OCI-LY7 (cell line): ENCODE measurements at places on chromosomes 6 and 20.

DNA sequence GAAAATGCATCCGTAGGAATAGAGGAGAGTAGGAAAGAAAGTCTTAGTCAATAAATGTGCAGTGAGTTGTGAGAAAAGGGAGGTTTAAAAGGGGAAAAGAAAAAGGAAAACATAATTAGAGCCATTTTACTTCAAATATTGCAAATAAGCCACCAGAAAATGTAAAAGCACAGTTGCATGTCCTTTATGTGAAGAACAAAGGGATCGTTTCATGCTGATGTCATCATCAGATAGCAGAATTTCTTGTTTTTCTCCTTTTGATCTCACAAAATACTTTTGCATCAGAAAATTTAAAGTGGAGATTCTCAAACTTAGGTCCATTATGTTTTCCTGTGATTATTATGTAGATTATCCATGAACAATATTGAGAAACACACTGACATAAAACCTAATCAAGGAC, 166.7 kb downstream of the HAO1 start:
- no peak for DNase-seq

DNA sequence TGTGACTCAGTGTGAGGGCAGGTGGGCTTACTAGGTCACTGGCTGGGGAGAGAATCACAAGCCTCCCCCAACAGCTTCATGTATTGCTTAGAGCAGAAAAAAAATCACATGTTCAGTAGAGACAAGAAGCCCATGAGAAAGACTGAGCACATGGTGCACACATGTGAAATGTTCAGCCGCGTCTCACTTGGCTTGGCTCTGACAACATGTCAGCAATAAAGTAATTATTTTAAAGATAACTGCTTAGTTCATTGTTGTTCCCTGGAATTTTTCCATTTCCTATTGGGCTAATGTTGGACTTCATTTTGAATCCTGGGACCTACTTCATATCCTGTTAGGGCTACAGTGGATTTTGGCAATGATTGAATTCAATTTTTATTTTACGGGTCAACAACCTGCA, 222.6 kb downstream of the C6orf118 start:
- no peak for DNase-seq

DNA sequence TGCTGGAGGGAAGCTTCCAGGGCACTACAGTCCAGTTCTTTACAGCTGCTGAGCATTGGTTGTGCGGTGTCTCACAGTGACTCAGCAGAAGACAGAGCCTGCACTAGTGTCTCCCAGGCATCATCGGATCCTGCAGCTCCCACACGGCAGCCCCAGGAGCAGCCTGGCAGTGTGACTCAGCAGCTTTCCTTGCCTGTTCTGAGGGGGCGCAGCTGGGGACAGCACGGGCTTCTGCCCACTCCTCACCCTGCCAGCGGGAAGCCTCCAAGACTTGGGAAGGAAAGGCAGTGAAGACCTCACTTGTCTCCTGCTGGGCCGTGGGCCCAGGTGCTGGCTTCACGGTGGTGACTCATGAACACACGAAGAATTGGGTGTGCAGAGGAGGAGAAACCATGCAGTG, 165.4 kb downstream of the SYNDIG1 start:
- DNase-seq: no peak

GRCh38 chr20:54041336-54041735, 29.1 kb downstream of the BCAS1 start:
- no peak for DNase-seq

GRCh38 chr6:166169549-166170421, 2.1 kb upstream of the TBXT start:
- DNase-seq: no peak
